ENCODE measurements at places on chromosomes 13 and 19.

- no peak for DNase-seq
Observed at GRCh38 chr13:103638706-103639105, 572.5 kb upstream of the SLC10A2 start.

DNA sequence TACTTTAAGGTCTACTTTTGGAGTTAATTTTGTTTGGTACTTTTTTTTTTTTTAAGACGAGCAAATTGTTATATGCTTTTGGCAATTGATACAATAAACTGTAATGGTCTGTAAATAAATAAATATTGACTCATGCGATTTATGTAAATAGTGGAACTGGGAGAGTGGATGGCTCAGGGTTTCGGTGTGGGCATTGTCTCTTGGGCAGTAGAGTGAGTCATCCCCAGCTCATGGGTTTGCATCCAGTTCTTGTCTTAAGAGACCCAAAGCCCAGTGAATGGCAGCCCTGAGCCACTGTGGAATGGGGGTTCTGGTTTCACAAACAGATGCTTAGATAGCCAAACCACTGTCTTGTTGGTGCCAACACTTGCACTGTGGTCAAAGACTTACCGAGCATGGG lies 33.0 kb downstream of the FGF9 start:
- DNase-seq, result peak; percentile 22

DNA sequence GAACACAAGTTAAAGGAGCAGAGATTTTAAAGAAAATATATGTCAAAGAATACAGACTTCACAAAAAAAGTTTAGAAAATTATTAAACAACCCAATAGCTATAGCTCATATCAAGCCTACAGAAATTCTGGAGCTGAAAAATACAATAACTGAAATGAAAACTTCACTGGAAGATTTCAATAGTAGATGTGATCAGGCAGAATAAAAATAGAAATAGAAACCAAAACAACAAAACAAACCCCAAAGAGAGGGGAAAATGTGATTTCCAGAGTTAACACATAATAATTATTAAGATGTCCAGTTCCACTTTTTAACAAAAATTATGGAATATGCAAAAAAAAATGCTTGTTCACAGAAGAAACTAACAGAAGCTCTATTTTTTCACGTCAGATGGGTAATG lies 23.6 kb downstream of the LRRC63 start:
- DNase-seq, result no peak

DNA sequence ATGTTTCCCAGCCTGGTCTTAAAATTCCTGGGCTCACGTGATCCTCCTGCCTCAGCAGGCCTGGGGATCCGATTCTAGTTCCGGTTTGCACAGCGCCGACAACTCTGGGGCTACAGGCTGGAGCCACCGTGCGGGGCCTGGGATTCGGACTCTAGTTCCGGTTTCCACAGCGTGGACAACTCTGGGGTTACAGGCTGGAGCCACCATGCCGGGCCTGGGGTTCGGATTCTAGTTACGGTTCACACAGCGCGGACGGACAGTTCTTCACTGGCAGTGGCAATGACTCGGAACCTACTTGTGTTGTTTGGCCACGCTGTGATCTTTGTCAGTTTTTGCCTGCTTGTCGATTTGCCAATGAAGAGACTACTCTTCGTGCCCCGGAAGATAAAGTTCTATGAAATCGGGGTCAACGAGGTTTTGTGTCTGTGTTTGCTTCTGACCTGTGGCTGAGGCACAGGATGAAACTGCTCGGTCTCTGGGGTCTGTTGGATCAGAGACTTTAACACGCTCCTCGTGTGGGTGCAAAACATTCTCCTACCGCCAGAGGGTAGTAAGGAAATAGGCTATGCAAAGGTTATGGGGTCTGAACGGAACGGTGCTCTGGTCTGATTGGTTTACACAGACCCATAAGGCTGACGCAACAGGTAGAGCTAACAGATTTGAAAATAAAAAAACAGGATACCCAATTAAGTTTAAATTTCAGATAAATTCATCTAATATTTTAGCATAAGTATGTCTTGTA lies 12.1 kb upstream of the ZSCAN1 start:
- peak; percentile 28 for DNase-seq
